ENCODE measurements at places on chromosomes 4 and X. TPM values are rescaled to one million over a fixed set of nuclear protein-coding genes. Genes with fewer than 3 reads are reported as not detected.

The ZNF732 gene
- total RNA-seq: 2.2 TPM

GRCh38 chrX:133980406-133980805 lies 5.0 kb downstream of the GPC3 start:
- no peak for DNase-seq
- peaks cover 16% of the 10 kb centered on the region for H3K27me3 ChIP-seq
- H3K27ac ChIP-seq: no peak overlapping the region
- H3K4me1 ChIP-seq: peaks cover 20% of the 10 kb centered on the region
- H3K4me3 ChIP-seq: no peak overlapping the region
- peaks cover 1% of the 10 kb centered on the region for H3K36me3 ChIP-seq

- no peak for DNase-seq
- H3K4me1 ChIP-seq: no peaks in the 10 kb centered on the region
- H3K4me3 ChIP-seq: no peak overlapping the region
Measured at GRCh38 chr4:34649716-34650115, 1594.6 kb downstream of the ARAP2 start.

DNA sequence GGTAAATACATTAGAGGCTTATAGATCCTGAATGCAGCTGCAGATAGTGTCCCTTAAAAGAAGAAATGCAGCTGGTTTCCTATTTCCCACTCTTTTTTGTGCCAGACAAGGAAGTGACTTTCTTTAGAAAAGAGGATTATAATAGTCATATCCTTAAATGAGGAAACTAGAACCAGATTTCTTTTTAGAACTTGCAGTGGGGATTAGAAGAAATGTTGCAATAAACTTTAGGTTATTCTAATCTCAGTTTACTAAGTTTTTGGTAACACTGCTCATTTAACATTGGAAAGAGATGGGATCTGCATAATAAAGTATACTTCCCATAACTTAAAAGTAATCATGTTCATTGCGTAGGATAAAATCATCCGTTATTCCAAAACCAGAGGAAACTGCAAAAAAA lies 101.9 kb downstream of the SLIT2 start:
- H3K4me1 ChIP-seq: peaks cover 19% of the 10 kb centered on the region
- H3K4me3 ChIP-seq: no peak overlapping the region
- H3K27ac ChIP-seq: no peak overlapping the region

DNA sequence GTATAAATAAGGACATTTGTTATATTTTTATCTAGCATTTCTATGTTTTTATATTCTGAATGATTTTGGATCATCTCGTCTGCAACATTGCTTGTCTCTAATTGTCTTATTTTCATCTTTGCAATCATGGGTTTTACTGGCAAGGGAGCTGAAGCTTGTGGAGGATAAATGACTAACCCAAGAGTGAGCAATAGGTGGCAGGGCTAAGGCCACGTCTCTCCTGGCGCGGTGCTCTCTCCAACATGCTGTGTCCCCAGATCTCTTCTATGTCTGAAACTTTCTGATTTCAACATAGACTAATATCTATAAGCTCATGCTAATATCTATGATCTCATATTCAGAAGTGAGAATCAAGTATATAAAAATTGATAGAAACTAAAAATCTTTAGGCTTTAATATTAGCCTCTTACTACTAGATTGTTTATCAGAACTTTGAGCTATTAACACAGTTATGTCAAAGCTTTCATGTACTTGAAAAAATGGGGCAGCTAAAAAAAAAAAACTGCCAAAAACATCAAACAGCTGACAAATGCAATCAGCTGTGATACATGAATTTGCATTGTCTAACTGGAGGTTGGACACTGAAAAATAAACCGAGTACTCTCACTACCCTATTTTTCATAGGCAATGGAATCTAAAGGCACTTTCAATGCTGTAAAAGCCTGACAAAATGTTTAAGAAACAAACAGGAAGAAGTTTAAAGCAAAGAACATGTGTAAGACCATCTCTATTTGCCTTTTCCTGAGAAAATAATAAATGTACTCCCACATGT lies 169.2 kb downstream of the TMA16 start:
- no peak overlapping the region for H3K27ac ChIP-seq
- no peaks in the 10 kb centered on the region for H3K4me1 ChIP-seq
- DNase-seq: no peak
- no peak overlapping the region for H3K4me3 ChIP-seq
- H3K36me3 ChIP-seq: no peaks in the 10 kb centered on the region
- no peaks in the 10 kb centered on the region for H3K27me3 ChIP-seq

GRCh38 chr4:186067757-186068385 lies 1.1 kb upstream of the TLR3 start:
- no peak for DNase-seq
- H3K36me3 ChIP-seq: no peaks in the 10 kb centered on the region
- no peak overlapping the region for H3K27ac ChIP-seq
- peaks cover 2% of the 10 kb centered on the region for H3K4me1 ChIP-seq

Data from progenitor cell of endocrine pancreas (in vitro differentiated cells).